ENCODE measurements at places on chromosomes 3 and 15.

DNA sequence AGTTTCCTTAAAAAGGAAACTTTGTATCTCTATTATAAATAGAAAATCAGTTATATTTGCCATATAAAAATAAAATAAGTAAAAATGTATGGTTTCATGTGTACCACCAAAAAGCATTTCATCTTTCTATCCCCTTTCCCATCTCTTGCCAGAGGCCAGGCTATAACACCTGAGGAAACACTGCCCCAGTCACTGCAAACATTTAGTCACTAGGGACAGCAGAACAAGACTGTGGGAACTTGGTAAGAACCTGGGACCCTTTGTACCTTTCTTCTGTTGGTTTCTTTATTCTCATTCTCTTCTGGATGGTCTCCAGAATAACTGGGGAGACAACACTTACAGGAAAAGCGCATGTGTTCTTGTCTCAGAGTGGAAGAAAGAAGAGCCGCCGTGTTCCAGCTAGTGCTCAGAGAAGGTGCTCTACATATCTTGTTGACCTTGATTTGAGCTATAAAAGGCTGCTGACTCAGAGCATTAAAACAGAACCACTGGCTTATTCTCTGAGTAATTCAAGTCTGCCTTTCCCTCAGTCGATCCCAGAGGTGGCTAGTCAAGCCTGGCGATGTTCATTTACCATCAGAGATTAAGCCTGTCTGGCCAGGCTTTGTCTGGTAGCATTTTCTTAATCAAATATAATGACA is 361.6 kb downstream of the RBMS3 start:
- no peak for DNase-seq

GRCh38 chr3:149727656-149728055 is 24.6 kb downstream of the COMMD2 start:
- no peak for DNase-seq

- peak; percentile 4 for DNase-seq
These were observed 24.8 kb downstream of the GABRA5 start for GRCh38 chr15:26891448-26892181.

DNA sequence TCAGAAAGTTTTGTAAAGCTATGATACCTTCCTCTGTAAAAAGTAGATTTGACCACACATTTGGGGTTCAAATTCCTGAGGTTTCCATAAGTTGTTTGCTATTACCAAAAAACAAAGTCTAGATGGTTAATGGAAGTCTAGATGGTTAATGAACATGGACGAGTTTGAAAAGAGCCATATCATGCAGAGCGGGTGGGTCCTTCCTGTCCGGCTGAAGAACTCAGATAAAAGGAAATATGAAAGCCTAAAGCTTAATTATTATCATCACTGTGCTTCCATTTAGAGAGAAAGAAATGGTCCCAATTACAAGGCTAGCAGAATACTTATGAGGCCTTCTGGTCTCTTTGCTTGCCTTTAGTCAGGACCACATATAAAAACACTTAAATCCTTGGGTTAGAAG is 132.1 kb upstream of the SATB1 start:
- DNase-seq: no peak

DNA sequence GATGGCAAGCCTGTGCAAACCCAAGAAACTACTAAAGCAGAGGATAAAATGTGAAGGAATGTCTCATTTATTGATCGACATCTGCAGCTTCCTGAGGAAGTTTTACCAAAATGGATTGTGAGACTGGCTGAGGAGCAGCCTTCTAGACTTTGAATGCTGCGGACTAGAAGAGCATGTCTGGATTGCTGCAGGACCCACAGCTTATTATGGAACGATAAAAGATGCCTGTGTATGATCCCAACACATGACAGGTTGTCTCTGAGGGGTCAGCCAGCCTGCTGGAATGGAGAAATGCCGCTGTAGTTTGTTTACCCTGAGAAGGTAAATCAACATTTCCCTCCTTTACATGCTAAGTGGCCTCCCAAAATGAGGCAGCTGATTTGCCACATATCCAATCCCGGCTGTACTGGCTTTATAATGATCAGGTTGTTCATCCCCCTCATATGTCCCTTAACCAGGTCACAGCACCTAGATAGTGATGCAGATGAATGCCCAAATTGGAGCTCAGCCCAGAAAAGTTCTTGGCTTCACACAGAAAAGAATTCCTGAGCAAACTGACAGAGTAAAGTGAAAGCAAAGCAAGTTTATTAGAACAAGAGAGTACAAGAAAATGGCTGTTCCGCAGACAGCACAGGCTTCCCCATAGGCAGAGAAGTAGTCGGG is 63.9 kb downstream of the IL12A start:
- no peak for DNase-seq

DNA sequence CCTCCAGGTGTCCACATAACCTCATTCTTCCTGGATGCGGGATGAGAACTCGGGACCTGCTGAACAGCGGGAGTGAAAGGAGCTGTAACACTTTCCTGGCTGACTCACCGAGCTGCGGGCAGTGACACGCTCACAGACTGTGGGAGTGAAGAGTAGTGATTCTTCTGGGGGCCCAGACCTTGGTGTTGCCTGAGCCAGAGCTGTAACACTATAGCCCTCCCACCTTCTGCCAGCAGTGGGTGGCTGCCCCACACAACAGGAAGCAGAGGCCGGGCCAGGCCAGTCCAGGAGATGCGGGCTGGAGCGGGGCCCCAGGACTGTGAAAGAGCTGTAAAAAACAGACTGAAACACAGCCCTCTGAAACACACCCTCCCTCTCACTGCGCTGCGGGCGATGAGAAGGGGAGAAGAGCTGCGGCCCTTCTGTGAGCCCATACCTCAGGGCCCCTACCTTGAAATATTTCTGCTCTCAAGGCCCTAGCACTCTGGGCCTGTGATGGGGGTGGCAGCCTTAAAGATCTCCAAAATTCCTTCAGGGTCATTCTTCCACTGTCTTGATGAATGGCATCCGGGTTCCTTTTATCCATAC is 464.0 kb upstream of the CCDC54 start:
- no peak for DNase-seq

GRCh38 chr3:186506857-186507256 is 37.3 kb downstream of the CRYGS start:
- DNase-seq: no peak

DNA sequence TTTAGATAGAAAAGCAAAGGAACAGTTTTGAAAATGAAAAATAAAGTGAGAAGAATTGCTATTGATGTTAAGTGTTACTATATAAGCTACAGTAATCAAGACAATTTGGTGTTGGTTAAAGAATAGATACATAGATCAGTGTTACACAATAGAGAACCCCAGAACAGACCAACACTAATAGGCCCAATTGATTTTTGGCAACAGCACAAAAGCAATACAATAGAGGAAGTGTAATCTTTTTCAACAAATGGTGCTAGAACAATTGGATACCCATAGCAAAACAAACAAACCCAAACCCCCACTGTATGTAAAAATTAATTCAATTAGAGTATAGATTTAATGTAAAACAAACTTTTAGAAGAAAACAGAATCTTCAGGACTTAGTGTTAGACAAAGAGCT is 61.8 kb downstream of the ATP11B start:
- no peak for DNase-seq

- no peak for DNase-seq
These were observed 133.0 kb downstream of the LRRK1 start for GRCh38 chr15:101052031-101052620.

GRCh38 chr3:74564560-74564959 is 49.9 kb downstream of the CNTN3 start:
- DNase-seq: no peak

GRCh38 chr15:61447981-61448380 is 218.9 kb upstream of the RORA start:
- DNase-seq: no peak

DNA sequence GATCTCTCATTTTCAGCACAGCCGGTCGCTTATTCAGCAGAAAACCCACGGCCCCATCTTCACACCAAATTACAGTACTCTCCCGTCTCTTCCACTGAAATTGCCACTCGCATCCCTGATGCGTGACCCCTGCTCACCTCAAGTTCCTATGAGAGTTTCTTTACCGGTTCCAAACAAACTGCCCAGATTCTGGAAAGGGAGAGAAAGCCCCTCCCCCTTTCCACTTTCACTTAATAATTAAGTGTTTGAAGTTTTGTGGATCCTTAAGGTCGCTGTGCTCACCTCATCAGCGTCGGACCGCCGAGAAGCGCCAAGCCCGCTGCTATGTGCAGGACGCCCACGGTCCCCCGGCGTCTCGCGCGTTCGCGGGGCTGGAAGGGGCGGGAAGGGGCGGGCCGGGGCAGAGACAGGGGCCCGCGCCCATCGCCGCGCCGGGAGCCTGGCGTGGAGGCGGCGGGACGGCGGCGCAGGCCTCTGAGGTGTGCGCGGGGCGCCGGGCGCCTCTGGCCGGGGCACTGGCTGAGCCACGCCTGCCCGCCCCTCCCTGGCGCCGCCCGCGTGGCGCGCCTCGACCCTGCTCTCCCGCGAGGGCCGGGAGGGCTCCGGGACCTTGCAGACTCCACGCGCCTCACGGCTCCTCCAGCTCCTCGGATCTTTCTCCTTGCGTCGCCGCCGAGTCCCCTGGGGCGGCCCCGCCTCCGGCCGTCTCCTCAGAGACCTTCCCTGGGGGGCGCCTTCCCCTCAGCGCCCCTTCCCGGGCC is at the start of gene GPR156:
Gene GPR156, minus strand, starts transcription at position 476 of the 761 bp plus-strand sequence. CDS start 41,124 bp downstream, outside the sequence.
- DNase-seq: peak; percentile 26

- no peak for DNase-seq
These were observed 19.6 kb downstream of the DUOX2 start for GRCh38 chr15:45094358-45094730.

DNA sequence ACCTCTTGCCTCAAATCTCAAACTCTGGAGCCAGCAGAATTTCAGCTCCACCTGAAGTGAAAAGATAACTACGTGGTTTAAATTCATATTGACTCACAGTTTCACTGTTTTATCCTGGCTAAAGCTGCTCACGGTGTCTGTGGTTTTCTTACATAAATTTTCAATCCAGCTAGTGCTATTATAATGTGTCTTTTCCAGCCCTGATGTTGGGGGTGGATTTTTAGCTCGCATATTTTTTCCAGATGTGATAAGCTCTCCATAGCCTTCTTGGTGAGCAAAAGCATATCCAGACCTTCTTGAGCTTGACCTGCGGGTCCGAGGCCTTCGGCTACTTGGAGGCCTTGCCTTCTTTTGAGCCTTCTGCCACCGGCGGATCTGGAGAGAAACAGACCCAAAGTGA is 239.3 kb downstream of the DTWD1 start:
- no peak for DNase-seq

DNA sequence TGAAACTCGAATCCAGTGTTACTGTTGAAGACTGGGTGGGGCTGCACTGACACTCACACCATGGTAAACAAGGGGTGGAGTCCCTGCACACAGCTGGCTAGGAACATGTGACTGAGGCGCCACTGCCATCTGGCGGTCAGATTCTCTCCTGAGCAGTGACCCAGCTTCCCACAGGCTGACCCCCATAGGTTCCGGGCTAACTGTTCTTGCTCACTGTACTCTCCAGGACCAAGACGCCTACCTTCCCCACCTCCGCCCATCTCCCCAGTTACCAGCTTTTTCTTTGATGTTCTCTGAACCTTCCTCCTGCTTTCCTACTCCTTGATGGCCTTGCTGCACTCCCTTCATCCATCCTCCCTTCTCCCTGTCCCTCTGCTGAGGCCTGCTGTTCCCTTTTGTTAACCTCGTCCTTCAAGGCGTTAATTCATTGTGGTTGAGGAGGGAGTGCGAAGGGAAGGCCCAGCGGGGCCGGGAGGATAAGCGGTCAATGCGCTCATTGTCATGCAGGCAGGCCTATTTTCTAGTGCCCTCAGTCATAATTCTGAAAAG is 115.2 kb downstream of the ATP8B4 start:
- peak; percentile 84 for DNase-seq

- DNase-seq: no peak
These were observed 318.2 kb upstream of the ONECUT1 start for GRCh38 chr15:53108319-53108718.

DNA sequence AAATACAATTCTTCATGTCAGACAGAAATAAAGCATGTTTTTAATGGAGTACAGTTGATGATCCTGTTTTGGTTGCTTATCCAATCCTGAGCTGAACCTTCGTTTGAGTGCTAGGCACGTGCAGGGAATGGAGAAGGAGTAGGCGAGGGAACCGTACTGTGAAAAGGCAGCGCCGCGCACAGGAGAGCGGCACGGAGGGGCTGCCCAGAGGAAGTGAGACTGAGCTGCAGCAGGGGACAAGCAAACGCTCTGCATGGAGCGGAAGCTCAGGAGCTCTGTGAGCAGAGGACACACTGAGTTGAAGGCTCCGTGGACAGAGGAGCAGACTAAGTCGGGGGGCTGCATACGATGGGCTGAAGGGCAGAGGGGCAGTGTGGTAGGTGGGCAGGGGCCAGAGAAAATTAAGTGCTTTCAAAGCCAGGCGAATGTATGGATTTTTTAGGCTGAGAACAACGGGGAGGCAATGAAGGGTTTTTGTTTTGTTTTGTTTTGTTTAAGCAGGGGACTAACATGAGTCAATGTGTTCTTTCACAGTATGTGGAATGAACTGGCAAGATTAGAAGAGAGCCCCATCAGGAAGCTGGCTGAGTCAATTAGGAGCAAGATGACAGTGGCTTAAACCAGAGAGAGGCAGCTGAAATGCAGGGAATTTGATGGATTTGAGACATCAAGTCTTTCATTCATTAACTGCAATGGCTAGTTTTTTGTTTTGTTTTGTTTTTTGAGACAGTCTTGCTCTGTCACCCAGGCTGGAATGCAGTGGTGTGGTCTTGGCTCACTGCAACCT is 23.8 kb upstream of the TM2D3 start:
- no peak for DNase-seq

- peak; percentile 73 for DNase-seq
These were observed 15.1 kb upstream of the TCAIM start for GRCh38 chr3:44323341-44323955.

All from Calu3 (cell line).